IMR-90 (cell line): ENCODE measurements at places on chromosomes 16 and 17. TPM values are rescaled to one million over a fixed set of nuclear protein-coding genes. Genes with fewer than 3 reads are reported as not detected.

The TVP23A gene
- total RNA-seq, result not detected in 2 replicates

The SLC5A11 gene
- total RNA-seq, result under 0.01 TPM in 1 of 2 replicates, not detected in the other

The DYNLRB2 gene
- not detected in 2 replicates for total RNA-seq

The UNC13D gene
- total RNA-seq, result under 0.01 TPM in 1 of 2 replicates, not detected in the other

- H3K36me3 ChIP-seq, result no peaks in the 10 kb centered on the region
- peak; percentile 16 for DNase-seq
- H3K27me3 ChIP-seq, result peaks cover 83% of the 10 kb centered on the region
- no peaks in the 10 kb centered on the region; the same call in 1 of the 2 replicates for H3K4me1 ChIP-seq
- H3K4me3 ChIP-seq, result peak overlapping the region; percentile 34
Measured at GRCh38 chr17:31487648-31488263, 96.3 kb downstream of the RAB11FIP4 start.

GRCh38 chr17:73949903-73950592 lies 253.4 kb upstream of the RPL38 start:
- no peaks in the 10 kb centered on the region for H3K36me3 ChIP-seq
- H3K4me1 ChIP-seq, result no peaks in the 10 kb centered on the region
- DNase-seq, result no peak

GRCh38 chr17:19457830-19458271 lies 46.8 kb downstream of the RNF112 start:
- H3K36me3 ChIP-seq, result no peaks in the 10 kb centered on the region
- no peak overlapping the region for H3K27ac ChIP-seq
- H3K27me3 ChIP-seq, result peaks cover 39% of the 10 kb centered on the region
- H3K4me1 ChIP-seq, result no peaks in the 10 kb centered on the region

GRCh38 chr16:714558-715476 lies at the start of gene METRN:
Gene METRN, plus strand, starts transcription at chr16:715118. Its CDS starts 172 bp downstream, at chr16:715290.
- H3K36me3 ChIP-seq, result no peaks in the 10 kb centered on the region
- peaks cover 14% of the 10 kb centered on the region for H3K4me1 ChIP-seq
- peak within 1 kb of the TSS; percentile 70 for H3K4me3 ChIP-seq
- no peak within 1 kb of the TSS; the same call in 1 of the 2 replicates for H3K27ac ChIP-seq
- H3K27me3 ChIP-seq, result no peaks in the 10 kb centered on the region

DNA sequence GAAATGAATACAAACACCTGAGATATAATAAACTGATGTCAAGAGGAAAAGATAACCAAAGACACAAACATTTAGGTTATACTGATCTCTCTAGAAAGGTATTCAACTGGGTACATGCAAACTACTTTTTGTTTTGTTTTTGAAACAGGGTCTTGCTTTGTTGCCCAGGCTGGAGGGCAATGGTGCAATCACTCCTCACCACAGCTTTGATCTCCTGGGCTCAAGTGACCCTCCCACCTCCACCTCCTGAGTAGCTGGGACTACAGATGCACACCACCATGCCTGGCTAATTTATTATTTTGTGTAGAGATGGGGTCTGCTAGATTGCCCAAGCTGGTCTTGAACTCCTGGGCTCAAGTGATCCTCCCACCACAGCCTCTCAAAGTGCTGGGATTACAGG lies 38.1 kb downstream of the TEKT5 start:
- H3K27ac ChIP-seq, result no peak overlapping the region
- no peaks in the 10 kb centered on the region for H3K36me3 ChIP-seq
- H3K27me3 ChIP-seq, result peaks cover 2% of the 10 kb centered on the region; the same call in 1 of the 2 replicates
- DNase-seq, result no peak
- no peak overlapping the region for H3K4me3 ChIP-seq
- H3K4me1 ChIP-seq, result no peaks in the 10 kb centered on the region

GRCh38 chr17:54937426-54937825 lies 31.0 kb downstream of the COX11 start:
- no peak overlapping the region for H3K27ac ChIP-seq
- H3K4me1 ChIP-seq, result no peaks in the 10 kb centered on the region
- no peak overlapping the region for H3K4me3 ChIP-seq
- H3K36me3 ChIP-seq, result peaks cover 8% of the 10 kb centered on the region
- no peaks in the 10 kb centered on the region for H3K27me3 ChIP-seq

DNA sequence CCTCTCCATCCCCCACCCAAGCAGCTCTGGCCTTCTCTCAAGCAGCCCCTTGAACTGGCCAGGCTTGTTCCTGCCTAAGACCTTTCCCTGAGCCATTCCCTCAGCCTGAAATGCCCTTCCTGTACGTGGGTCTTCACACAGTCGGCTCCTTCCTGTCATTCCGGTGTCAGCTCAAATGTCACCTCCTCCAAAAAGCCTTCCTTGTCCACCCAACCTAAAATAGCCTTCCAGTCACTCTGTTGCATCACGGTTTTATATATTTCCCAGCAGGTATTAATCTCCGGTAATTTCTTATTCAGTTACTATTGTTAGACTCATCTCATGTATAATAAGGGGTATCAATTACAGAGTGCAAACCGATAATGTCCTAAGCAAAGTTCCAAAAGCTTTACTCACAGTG lies 51.8 kb downstream of the C17orf67 start:
- H3K4me3 ChIP-seq, result no peak overlapping the region
- no peak for DNase-seq
- peaks cover 19% of the 10 kb centered on the region for H3K4me1 ChIP-seq
- H3K36me3 ChIP-seq, result no peaks in the 10 kb centered on the region

- H3K4me3 ChIP-seq, result peak overlapping the region; percentile 25
- H3K4me1 ChIP-seq, result 0 out of 2 replicates have a peak, but pooled peaks cover 2% of the 10 kb centered on the region
- peak; percentile 83 for DNase-seq
- H3K27me3 ChIP-seq, result no peaks in the 10 kb centered on the region
Measured at GRCh38 chr16:87945351-87946042, 5.7 kb upstream of the BANP start.

- no peak overlapping the region for H3K4me3 ChIP-seq
- no peak overlapping the region for H3K27ac ChIP-seq
- peaks cover 40% of the 10 kb centered on the region for H3K36me3 ChIP-seq
- peaks cover 9% of the 10 kb centered on the region for H3K4me1 ChIP-seq
- H3K27me3 ChIP-seq, result no peaks in the 10 kb centered on the region
- DNase-seq, result no peak
Measured at GRCh38 chr16:23691483-23692189, 12.9 kb downstream of the PLK1 start.

- no peaks in the 10 kb centered on the region for H3K4me1 ChIP-seq
- H3K36me3 ChIP-seq, result peaks cover 8% of the 10 kb centered on the region; the same call in 1 of the 2 replicates
- H3K4me3 ChIP-seq, result no peak overlapping the region
Measured at GRCh38 chr16:88671806-88672205, 8.9 kb upstream of the MVD start.

GRCh38 chr16:10678655-10679054 lies 16.1 kb downstream of the TEKT5 start:
- DNase-seq, result no peak
- H3K4me1 ChIP-seq, result no peaks in the 10 kb centered on the region
- no peaks in the 10 kb centered on the region for H3K36me3 ChIP-seq
- no peak overlapping the region for H3K27ac ChIP-seq

GRCh38 chr17:61122326-61122913 lies 277.2 kb upstream of the TBX2 start:
- H3K4me3 ChIP-seq, result no peak overlapping the region
- H3K36me3 ChIP-seq, result no peaks in the 10 kb centered on the region
- H3K27ac ChIP-seq, result no peak overlapping the region
- no peaks in the 10 kb centered on the region for H3K4me1 ChIP-seq
- DNase-seq, result no peak
